Activated naive CD4-positive, alpha-beta T cell treated with anti-CD3 and anti-CD28 coated beads for 36 hours (primary cell): ENCODE measurements at places on chromosomes 3 and 15. TPM values are rescaled to one million over a fixed set of nuclear protein-coding genes. Genes with fewer than 3 reads are reported as not detected.

The CYP1A2 gene
- not detected for total RNA-seq

- no peak for DNase-seq
Observed at GRCh38 chr3:49413338-49413734, 1.1 kb downstream of the TCTA start.

DNA sequence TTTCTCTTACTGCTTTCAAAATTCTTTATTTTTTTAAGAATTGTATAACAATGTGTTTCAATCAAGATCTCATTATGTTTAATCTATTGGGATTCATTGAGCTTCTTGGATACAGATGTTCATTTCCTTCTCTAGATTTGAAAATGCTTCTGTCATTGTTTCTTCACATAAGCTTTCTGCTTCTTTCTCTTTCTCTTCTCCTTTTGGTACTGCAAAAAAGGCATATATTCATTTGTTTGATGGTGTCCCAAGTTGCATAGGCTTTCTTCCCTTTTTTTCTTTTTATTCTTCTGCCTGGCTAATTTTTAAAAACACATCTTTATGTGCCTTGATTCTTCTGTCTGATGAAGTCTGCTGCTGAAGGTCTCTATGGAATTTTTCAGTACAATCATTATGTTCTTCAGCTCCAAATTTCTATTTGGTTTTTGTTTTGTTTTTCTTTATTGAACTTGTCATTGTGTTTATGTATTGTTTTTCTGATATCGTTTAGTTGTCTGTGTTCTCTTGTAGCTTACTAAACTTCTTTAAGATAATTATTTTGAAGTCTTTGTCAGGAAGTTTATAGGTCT lies 88.9 kb downstream of the DTWD1 start:
- DNase-seq = no peak

GRCh38 chr15:40918146-40918798 lies 10.9 kb upstream of the DLL4 start:
- DNase-seq = no peak

DNA sequence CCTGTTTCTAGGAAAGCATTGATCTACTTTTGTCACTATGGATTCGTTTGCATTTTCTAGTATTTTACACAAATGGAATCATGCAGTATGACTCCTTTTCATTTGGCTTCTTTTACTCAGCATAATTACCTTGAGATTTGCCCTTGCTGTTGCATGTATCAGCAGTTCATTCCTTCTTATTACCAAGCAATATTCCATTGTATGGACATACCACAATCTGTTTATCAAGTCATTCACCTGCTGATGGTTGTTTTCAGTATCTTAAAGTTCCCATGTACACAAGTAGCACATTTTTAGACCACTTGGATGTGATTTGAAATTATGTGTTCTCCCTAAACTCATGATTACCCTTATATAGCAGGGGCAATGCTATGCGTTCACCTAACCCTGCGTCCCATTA lies 150.0 kb upstream of the UBE2E1 start:
- no peak for DNase-seq

The IL12A gene
- not detected for total RNA-seq

GRCh38 chr3:32045091-32045915 lies 61.1 kb upstream of the GPD1L start:
- no peak for DNase-seq

The RYR3 gene
- total RNA-seq = not detected

The CTXN2 gene
- total RNA-seq = not detected

- DNase-seq = no peak
Observed at GRCh38 chr15:42253300-42253699, 19.7 kb upstream of the GANC start.

- no peak for DNase-seq
Observed at GRCh38 chr3:148178503-148178902, 519.2 kb upstream of the AGTR1 start.

DNA sequence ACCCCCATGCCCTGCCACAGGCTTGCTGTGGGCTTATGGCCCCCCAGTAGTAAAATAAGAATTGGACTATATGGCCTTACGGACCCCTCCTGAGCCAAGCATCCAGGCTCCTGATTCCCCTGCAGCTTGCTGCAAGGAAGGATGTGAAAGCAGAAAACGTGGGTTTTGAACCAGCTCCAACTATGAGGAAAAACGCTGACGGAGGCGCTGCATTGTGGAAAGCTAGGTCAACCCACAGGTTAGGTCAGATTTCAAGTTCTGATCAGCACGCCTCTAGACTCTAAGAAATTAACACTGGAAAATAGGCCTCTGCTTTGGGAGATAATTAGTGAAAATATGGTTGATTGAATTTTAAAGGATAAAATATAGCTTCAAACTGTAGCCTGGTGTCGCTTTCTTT lies 195.4 kb upstream of the HES1 start:
- no peak for DNase-seq

The NANOGP8 gene
- total RNA-seq = not detected

The SMCO1 gene
- total RNA-seq = not detected

GRCh38 chr3:42668793-42669217 lies 15.3 kb downstream of the ZBTB47 start:
- DNase-seq = no peak

DNA sequence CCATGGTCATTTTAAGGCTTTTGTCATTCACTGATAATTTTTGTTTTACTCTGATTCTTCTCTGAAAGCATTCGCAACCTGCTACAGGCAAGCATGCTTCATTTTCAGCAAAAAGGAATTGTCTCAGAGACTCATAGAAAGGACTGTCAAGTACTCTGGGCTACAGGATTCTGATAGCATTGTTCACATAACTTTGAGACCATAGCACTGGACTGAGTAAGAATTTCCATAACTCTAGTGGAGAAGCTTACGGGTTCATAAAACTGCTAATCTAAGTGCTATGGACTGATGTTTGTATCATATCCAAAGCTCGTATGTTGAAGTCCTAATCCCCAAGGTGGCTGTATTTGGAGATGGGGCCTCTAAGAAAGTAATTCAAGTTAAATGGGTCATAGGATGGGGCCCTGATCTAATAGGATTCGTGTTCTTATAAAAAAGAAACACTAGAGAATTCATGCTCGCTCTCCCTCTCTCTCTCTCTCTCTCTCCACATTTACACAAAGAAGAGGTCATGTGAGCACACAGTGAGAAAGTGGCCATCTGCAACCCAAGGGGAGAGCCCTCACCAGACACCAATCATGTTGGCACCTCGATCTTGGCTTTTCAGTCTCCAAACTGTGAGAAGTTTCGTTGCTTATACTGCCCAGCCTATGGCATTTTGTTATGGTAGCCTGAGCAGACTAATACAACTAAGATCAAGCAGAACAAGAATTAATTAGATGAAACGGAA lies 60.4 kb downstream of the CRYGS start:
- no peak for DNase-seq

GRCh38 chr3:71026634-71027578 lies 556.6 kb downstream of the FOXP1 start:
- no peak for DNase-seq

DNA sequence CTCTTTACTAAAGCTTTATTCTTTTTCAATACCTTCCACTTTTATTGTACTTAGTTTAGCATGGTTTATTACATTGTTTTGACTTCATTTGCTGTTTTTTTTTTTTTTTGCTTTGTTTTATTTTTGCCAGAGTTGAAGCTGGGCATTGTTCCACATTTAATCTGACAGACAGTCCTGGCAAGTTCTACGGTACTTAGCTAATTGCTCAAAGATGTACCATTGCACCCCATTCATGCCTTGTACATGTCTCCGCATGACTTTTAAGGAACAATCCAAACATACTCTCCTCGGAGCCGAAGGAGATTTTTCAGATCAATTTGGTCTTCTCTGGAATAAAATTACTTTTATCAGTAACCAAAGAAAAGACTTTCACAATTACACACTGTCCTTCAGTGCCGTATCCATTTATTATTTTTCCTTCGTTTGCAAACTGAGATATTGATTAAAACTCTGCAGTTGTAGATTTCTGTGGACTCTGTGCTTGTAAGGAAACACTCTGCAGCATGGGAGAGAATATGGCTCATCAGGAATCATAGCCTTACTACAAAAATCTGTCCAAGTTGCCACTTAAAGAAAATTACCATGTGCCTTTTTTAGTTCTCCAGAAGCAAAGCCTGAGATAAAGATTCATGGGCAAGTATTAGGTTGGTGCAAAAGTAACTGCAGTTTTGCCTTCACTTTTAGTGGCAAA lies 952.0 kb downstream of the AGBL1 start:
- DNase-seq = no peak

- no peak for DNase-seq
Observed at GRCh38 chr3:184300378-184300720, 1.3 kb downstream of the PSMD2 start.

GRCh38 chr15:62430552-62430951 lies 265.5 kb upstream of the C2CD4B start:
- no peak for DNase-seq

The OPA1 gene
- 96.0 TPM for total RNA-seq

- DNase-seq = no peak
Observed at GRCh38 chr3:48280881-48281280, 40.0 kb downstream of the ZNF589 start.

The ELL3 gene
- 1.0 TPM for total RNA-seq

The TGM5 gene
- not detected for total RNA-seq

- no peak for DNase-seq
Observed at GRCh38 chr3:193851428-193851847, 258.4 kb downstream of the OPA1 start.

- no peak for DNase-seq
Observed at GRCh38 chr3:63861306-63861705, 2.3 kb downstream of the THOC7 start.

GRCh38 chr3:129312671-129313414 lies 34.2 kb downstream of the HMCES start:
- no peak for DNase-seq

GRCh38 chr3:72444656-72445223 lies 403.5 kb downstream of the SHQ1 start:
- DNase-seq = peak; percentile 32

The ADAMTS17 gene
- 0.81 TPM for total RNA-seq

The IMPG2 gene
- 0.05 TPM for total RNA-seq

The ERC2 gene
- total RNA-seq = 0.12 TPM

GRCh38 chr3:73448041-73448440 lies 176.7 kb downstream of the PDZRN3 start:
- DNase-seq = no peak

The SLC12A1 gene
- total RNA-seq = not detected

GRCh38 chr15:84889313-84889990 lies 5.0 kb downstream of the SLC28A1 start:
- no peak for DNase-seq

DNA sequence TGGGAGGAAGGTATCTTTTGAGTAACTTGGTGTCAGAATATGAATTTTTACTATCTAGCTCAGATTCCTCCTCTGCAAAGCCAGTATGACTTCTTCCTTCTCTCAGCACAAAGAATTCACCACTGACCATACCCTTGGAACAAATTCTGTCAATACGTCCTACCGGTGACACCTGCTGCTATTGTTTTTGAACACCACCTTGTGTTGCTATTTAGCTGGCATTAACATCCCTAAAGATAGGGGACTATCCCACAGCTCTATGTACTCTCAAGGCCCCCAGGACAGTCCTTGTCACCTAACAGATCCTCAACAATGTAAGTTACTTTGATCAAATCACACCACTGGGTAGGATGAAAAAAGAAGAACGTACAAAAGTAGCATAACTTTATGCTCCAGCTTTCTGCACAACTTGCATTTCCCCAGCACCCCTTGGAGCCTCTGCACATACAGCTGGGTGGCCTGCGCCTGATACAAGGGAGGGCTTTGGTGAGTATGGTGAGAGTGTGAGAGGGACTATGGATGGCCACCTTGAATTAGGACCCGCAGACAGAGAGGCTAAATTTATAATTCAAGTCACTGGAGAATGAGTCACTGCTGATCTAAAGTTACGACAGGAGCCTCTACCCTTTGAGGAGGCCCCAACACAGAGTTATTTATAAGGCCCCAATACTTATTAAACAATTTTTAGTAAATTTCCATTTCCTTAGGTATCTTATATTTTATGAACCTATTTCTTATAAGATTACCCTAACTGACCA lies 2.3 kb upstream of the COLQ start:
- DNase-seq = no peak

The GNB4 gene
- 0.26 TPM for total RNA-seq

The MNS1 gene
- total RNA-seq = 0.67 TPM

The MASP1 gene
- total RNA-seq = not detected

- no peak for DNase-seq
Observed at GRCh38 chr3:156176629-156177210, 56.3 kb downstream of the KCNAB1 start.

DNA sequence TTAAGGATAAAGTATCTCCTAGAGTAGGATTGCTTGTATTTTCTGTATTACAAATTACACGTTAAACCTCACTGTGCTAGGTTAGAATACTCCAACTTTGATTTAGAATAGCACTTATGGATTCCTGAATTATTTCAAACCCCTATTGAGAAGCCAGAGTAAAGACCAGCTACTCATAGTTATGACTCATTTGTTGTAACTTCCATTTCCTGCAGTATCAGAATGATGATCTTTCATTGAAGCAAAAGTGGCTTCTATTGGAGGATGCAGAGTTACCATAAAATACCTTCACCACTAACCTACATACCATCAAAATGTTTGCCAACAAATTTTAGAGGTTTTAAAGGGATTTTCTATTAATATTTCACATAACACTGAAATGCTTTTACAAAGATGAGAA lies 1322.7 kb upstream of the ALCAM start:
- DNase-seq = no peak

- DNase-seq = no peak
Observed at GRCh38 chr3:100386437-100387074, 14.3 kb downstream of the TOMM70 start.

The COLQ gene
- 0.62 TPM for total RNA-seq

The PTH1R gene
- total RNA-seq = not detected

DNA sequence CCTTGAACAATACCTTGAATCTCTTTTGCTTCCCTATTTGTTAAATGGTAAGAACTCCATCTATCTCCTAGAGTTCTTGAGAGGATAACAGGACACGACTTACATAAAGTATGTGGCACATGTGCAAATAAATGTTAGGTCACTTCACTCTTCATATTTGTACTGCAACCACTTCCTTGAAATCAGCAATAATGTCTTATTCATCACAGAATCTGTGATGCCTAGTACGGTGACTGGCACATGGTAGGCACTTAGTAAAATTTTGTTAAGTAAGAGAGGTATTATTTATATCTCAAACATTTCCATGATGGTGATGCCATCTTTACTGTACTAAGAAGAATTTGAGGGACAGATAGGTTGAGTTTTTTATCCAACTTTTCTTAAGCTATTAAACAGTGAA lies 14.3 kb downstream of the CD47 start:
- DNase-seq = no peak

DNA sequence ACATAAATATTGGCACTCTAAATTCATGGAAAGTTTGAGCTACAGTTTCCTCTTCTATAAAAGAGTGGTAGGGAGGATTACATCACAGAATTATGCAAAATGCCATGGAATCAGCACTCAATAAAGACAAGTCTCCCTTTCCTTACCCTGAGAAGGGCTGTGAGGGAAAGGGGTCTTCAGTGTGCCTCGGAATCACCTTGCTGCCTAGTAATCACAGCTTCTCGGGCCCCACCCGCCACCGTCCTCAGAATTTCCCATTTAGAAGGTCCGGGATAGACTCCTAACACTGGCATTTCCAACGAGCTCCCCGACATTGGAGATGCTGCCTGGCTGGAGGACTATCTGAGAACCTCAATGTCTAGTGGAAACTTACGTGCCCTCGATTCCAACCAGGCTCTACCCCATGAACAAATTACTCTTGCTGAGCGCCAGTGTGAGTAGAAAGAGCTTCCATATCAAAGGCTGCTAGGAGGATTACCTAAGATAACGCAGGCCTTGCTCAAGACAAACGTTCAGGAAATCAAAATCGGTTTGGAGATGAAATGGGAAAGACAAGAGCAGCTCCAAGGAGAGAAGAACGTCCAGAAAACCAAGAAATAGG lies 92.1 kb upstream of the CHD2 start:
- DNase-seq = peak; percentile 27
